ENCODE measurements at places on chromosomes 5 and 9.

GRCh38 chr9:136170006-136170901 is 34.7 kb downstream of the LHX3 start:
- DNase-seq: peak; percentile 63

GRCh38 chr9:136231478-136232297 is 13.9 kb downstream of the QSOX2 start:
- DNase-seq: peak; percentile 71

DNA sequence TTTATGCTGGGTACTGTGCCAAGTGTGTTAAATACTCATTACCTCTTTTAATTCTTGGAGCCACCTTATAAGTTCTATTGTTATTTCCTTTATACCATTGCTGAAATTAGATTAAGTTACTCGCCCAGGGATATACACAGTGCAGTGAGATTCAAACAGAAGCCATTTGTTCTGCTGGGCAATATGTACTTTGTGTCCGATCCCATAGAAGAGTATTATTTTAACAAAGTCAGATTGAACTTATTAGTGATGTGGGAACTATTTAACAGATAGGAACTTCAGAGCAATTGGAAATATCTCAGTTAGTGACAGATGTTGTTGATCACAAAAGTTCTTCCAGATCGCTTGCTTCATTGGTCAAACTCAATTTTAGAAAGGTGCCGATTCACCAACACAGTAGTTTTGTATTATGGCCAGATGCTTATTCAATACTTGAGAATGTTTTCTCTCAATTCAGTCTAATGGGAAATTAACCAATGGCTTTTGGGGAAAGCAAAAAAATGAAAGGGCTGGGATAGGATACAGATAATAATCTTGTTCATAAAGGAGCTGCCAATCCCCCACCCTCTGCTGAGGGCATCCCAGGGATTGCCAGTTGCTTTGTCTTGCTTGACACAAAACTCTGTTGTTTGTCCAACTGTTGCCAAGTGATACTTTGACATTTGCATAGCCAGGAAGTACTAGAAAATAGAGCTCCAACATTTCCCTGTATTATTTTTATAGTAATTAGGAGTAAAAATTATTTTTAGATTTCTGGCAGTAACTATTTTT is 94.8 kb upstream of the SEMA6A start:
- no peak for DNase-seq

GRCh38 chr5:36305571-36306326 is 4.0 kb upstream of the RANBP3L start:
- DNase-seq: peak; percentile 32

- DNase-seq: no peak
These were observed 197.2 kb downstream of the GADD45G start for GRCh38 chr9:89801742-89802670.

- no peak for DNase-seq
These were observed 636.4 kb upstream of the ARRDC3 start for GRCh38 chr5:92019376-92019990.

DNA sequence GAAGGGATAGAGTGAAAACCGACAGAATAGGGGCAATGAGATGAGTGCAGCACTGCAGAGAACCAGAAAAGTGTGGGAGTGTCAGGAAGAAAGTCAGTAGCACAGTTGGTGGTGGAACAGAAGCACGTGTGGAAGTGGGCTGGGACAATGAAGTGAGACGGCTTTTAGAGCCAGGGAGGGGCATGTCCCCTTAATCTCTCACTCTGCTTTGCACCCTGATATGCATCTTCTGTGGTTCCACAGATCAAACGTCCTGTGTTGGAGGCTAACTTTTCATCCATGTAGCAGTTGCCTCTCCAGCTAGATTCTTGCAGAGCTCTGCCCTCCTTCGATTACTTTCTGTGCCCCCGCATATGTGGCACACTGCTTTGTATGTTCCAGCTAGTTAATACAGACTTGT is 163.6 kb downstream of the DOCK8 start:
- DNase-seq: no peak

DNA sequence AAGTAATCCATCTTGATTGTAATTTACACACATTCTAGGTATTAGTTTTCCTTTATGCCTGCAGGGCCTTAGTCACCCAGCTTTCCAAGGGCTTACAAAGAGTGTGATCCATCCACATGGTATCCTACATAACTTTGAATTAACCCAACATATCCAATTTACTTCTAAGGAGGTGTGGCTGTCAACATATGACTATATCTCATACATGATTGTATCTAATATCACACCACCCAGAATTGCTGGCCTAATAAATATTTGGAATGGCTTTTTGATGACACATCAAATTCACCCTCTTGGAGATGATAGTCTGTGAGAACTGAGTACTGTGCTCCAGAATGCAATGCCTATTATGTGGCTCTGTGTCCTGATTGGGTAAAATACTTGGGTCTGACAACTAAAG is 363.3 kb upstream of the GRIN3A start:
- DNase-seq: no peak
